ENCODE measurements at places on chromosomes 12 and 14. TPM values are rescaled to one million over a fixed set of nuclear protein-coding genes. Genes with fewer than 3 reads are reported as not detected.
A peak's percentile ranks its signal among the peaks of the same experiment; 100 is the strongest.

DNA sequence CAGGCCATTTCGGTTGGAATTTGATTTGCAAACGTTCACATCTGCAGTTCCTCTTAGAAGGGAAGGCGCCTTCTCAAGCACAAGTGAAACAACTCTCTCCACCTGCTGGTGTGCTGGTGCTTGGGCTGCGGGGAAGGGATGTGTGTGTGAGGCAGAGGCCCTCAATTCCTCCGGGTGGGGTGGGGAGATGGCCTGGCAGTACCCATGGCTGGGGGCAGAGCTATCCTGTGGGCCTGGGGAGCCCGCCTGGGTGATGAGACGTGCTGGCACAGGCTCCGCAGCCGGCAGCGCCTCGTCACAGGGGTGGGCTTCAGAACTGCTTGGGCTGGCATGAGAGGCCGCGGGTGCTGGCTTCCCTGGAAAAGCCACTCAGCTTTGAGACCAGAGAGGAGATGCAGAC lies 28.9 kb upstream of the TDRD9 start:
- DNase-seq = no peak

GRCh38 chr14:81172353-81172752 lies 48.4 kb downstream of the GTF2A1 start:
- no peak for DNase-seq

DNA sequence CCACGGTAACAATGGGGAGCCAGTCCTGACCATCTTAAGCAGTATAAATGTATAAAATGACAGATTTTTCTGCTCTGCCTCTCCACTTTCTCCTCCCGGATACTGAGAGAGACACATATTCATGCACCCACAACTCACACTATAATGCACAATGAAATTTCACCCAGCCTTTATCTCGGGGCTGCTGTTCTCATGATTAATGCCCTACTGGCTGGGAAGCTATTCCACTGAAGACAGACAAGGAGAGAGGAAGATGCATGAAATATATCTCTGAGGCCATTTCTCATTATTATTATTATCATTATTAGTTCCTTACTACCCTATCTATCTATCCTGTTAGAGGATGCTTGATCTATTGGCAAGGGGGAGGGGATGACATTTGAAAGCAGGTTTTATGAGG lies 501.7 kb downstream of the DIO2 start:
- no peak for DNase-seq

DNA sequence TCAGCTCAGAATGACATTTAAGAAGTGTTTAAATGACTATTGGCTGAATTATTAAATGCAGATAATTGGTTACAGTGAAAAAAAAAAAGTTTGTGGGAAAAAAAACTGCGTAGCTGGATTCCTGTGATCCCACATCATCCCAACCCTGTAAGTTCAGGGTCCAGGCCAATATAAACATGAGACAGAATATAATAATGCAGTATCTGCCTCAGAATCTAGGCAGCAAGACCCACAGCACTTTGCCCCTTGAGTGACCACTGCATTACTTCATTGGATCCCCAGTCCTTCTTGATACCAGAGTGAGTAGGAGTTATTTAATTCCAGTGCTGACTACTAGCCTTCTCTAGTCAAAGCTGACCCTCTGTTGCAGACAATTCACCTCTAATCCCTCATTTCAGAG lies 272.6 kb downstream of the CCER1 start:
- no peak for DNase-seq

DNA sequence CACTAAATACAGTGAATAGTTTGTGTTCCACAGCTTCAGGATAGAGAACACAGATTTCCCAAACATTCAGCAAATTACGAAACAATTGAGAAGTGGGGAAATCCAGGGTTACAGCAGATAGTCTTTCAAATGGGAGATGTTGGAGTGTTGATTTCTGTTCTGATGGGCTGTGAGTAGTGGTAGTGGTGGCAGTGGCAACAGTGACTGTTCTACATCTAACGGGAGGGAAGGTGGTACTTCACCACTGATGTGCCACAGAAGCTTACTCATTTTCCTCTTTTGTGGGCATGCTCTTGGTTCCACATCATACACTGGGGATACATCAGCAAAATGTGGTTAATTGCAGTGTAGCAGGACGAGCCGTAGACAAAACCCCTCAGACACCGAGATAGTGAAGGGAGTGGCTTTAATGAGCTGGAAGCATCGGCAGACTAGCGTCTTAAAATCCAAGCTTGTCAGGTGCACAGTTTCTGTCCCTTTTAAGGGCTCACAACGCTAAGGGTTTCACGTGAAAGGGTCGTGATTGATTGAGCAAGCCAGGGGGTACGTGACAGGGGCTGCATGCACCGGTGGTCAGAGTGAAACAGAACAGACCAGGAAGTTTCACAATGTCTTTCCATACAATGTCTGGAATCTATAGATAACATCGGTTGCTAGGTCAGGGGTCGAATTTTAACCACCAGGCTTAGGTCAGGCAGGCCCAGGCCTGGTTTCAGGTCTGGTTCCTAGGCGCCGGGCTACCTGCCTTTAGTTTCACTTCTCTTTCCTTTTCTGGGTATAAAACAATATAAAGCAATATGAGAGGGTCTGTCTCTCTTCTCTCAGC lies 330.6 kb upstream of the FBXO33 start:
- DNase-seq = no peak

GRCh38 chr12:132099739-132100138 lies 44.4 kb downstream of the DDX51 start:
- DNase-seq = no peak

GRCh38 chr12:107196681-107197080 lies 103.3 kb upstream of the CRY1 start:
- no peak for DNase-seq

GRCh38 chr12:109758426-109759420 lies 45.1 kb downstream of the FAM222A start:
- DNase-seq = no peak

DNA sequence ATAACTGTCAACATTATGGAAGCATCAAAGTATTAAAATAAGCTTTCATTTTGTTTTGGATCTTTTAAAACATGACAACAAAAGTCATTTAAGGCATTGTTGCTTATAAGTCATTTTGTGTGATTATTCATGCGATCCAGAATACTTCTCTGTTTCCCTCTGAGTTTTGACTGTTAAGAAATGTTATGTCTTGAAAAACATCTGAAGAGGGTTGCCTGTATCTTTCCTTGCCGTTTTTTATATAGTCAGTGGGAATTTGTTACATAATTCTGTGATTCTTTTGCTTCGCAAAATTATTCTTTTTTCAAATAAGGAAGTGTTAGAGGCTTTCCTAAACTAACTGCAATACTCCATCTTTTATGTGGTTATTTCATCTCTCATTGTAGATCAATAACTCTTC lies 78.7 kb downstream of the SAMD4A start:
- no peak for DNase-seq

DNA sequence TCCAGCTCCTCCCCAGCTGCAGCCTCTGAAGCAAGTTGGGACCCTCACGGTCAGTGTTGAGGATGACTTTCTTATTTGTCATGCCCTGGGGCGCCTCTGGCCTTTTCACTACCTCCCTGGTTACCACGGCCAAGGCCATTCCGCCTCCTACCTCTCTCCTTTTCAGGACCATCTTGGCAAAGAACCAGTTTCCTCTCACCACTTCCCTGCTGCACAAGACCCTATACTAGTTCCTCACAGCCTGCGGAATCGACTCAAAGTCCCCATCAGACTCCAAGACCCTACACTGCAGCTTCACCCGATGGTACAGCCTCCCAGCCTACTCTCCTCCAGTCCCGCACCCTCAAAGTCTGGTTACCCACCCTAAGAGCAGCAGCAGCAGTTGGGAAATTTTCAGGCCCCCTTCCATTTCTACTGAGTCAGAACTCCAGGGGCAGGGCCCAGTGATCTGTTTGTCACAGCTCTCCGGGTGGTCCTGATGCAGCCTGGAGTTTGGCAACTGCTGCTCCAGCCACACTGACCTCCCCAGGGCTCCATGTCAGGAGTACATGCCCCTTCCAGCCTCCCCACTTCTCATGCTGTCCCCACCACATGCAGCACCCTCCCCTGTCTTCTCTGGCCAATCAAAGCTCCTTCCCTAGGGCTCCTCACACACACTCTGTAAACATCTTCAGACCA lies 5.4 kb downstream of the VWF start:
- no peak for DNase-seq

- DNase-seq = no peak
Observed at GRCh38 chr12:113855998-113856397, 110.1 kb downstream of the RBM19 start.

DNA sequence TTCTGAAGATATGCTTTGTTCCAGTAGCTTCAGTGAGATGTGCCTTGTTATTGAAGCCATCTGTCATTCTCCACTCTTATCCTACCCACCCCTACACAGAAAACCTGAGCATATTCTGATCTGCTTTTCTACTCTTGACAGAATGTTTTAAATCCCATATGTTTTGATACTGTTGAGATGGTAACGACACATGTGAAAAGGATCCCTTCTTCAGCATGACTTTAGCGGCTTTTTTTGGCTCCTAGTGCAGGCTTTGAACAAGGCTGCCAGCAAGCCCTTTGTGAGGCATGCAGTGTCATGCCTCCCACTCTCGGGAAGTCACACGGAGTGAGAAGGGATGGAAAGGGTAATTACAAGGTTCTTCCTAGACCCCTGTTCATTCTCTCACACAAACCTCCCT lies 228.8 kb upstream of the RGS6 start:
- DNase-seq = peak; percentile 26

DNA sequence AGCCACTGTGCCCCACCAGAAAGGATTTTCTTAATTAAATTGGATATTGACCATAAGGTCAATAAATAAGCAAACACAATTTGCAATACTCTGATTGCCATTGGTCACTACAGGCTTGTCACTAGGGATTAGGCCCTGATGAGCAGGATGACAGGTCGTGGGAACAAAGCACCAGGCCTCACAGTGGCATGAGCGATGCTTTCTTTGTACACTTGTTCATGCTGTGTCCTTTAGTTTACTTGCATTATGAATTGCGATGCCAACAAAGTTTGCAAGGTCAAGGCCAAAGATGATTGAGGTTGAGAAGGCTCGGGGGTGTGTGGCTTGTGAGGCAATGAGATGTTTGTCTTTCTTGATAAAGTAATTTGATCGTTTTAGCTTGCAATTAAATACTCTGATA lies 136.0 kb downstream of the TTC8 start:
- DNase-seq = no peak

- no peak for DNase-seq
Observed at GRCh38 chr12:128994856-128995255, 141.6 kb downstream of the GLT1D1 start.

- DNase-seq = no peak
Observed at GRCh38 chr14:50739186-50739585, 71.1 kb upstream of the SAV1 start.

DNA sequence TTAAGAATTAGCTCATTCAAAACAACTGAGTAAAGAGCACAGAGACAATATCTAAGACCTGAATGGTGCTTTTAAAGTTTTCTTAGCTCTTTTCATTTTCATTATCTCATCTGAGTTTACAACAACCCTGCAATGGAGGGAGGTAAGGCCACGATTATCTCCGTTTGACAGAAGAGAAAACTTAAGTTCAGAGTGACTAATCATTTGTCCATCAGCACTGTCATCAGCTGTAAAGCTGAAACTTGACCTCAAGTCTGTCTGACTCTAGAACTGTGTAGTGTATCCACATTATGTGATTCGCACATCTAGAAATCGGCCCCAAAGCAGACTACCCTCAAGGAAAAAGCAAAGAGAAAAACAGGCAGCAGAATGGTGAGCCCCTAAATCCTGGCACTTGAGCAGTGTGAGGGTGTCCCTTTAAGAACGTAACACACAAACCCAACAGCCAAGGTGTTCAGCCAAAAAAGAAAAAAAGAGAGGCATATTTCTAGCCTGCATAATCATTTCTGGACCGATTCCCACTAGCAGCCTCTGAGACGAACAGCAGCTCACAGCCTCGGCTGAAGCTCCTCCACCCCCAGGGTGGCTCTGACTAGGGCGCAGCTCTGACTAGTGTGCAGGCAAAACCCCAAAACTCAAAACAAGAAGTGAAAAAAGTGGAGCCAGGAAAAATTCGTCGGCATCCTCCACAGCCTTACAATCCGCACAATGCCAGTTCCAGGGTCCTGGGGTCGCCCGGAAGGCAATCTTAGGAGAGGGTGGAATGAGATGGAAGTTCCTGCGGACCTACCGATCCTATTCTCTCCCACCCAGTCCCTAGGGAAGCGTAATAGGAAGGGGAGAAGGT lies 1.6 kb downstream of the STXBP6 start:
- peak; percentile 67 for DNase-seq

DNA sequence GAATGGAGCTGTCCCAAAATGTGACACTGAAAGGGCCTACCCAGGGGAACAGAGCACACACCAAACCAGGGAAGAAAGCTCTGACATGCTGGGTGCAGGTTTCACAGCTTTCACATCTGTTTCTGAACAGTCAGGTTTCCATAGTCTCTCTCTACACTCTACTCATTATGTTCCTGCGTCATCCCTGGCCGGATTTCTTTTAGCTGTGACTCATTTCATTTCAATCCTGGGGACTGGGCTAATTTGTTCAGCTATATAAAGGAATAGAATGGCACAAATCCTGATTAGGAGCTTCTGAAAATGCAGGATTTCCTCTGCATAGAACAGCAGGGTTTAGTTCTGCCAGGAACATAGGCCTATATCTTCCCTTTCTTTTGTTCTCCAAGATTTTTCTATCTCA lies 649.8 kb downstream of the RPS29 start:
- DNase-seq = peak; percentile 21

- DNase-seq = no peak
Observed at GRCh38 chr14:91509083-91509877, 830 bp downstream of the PPP4R3A start.

- DNase-seq = peak; percentile 42
Observed at GRCh38 chr14:74763803-74764531, 851 bp downstream of the YLPM1 start.

DNA sequence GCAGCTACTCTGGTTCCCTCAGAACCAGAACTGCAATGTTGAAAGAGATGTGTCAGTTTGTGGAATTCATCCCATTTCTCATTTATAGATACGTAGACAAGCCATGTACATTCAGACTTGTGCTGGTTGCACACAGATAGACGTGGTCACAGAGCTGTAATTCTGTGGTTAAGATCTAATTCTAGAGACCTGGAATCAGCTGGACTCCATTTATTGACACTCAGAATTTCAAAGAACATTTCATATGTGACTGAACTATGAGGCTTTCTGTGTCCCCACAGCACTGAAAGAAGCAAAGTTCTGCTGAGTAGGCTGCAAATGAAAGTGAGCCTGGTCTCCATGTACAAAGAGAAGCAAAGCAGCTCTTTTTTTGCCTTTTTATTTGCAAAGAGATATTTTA lies 220.2 kb upstream of the NAV3 start:
- DNase-seq = no peak

DNA sequence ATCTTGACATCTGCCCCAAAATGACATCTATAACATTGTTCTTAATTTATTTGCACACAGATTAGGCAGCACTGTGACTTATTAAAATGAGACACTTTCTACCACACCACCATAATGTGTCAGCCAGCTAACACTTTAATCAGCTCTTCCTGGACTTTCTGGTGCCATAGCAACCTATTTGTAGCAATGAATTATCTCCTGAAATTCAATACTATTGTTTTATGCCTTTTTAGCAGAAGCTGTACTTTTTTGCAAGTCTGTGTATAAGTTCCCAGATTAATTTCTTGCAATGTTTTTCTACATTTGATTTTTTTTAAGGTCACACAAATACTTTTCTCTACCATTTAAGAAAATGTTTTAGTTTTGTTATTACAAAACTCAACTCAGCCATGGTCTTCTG lies 72.8 kb upstream of the SAV1 start:
- no peak for DNase-seq

Gene TMEM30B
- total RNA-seq = 17.9 TPM

Gene CLEC4C
- total RNA-seq = not detected

Gene KRT82
- not detected for total RNA-seq

Gene CAPZA3
- not detected for total RNA-seq

Gene PIWIL1
- 0.04 TPM for total RNA-seq

Gene SERPINA12
- total RNA-seq = not detected

Gene PXN
- 321 TPM for total RNA-seq

Gene RNF212B
- total RNA-seq = not detected

Gene KERA
- not detected for total RNA-seq
